Activated naive CD4-positive, alpha-beta T cell treated with anti-CD3 and anti-CD28 coated beads, Interleukin-2, amount 10 ng/mL, durations not matched to agents 5 hours and 36 hours (primary cell): ENCODE measurements at places on chromosomes 13 and 19. TPM values are rescaled to one million over a fixed set of nuclear protein-coding genes. Genes with fewer than 3 reads are reported as not detected.

STARD13 gene
- total RNA-seq, result 0.10 TPM

CTU1 gene
- 9.9 TPM for total RNA-seq

C19orf33 gene
- not detected for total RNA-seq

ERCC2 gene
- 22.9 TPM for total RNA-seq

PRSS57 gene
- not detected for total RNA-seq

FOSB gene
- total RNA-seq, result 8.2 TPM

ELAVL3 gene
- total RNA-seq, result 0.58 TPM

RPS5 gene
- 1,390 TPM for total RNA-seq

KRTDAP gene
- not detected for total RNA-seq

NPAS1 gene
- not detected for total RNA-seq

UQCR11 gene
- 175 TPM for total RNA-seq

LPAR6 gene
- 92.1 TPM for total RNA-seq

PRTN3 gene
- total RNA-seq, result not detected

SSC5D gene
- total RNA-seq, result 0.12 TPM

ZNF528 gene
- total RNA-seq, result 12.7 TPM

TEX30 gene
- 21.9 TPM for total RNA-seq

RUBCNL gene
- total RNA-seq, result 0.17 TPM

KASH5 gene
- 0.46 TPM for total RNA-seq

CAMSAP3 gene
- total RNA-seq, result 0.86 TPM

GARIN5A gene
- total RNA-seq, result 0.15 TPM

KIR2DL1 gene
- not detected for total RNA-seq

P2RY11 gene
- total RNA-seq, result 40.5 TPM

DAZAP1 gene
- total RNA-seq, result 188 TPM

AP1M2 gene
- total RNA-seq, result not detected

LRRC25 gene
- total RNA-seq, result 0.28 TPM

FARP1 gene
- total RNA-seq, result 1.1 TPM

ERICH4 gene
- total RNA-seq, result not detected

ITGBL1 gene
- total RNA-seq, result not detected

RGS9BP gene
- total RNA-seq, result 0.25 TPM

DDX39A gene
- total RNA-seq, result 199 TPM

ZNF285 gene
- total RNA-seq, result 1.9 TPM

ZNF534 gene
- total RNA-seq, result not detected

ZIC2 gene
- 0.26 TPM for total RNA-seq

SLC25A42 gene
- total RNA-seq, result 23.6 TPM

CEACAM20 gene
- total RNA-seq, result not detected

ZNF468 gene
- total RNA-seq, result 16.8 TPM

PCSK4 gene
- 2.9 TPM for total RNA-seq

ZNF888 gene
- total RNA-seq, result 6.5 TPM

ZNF460 gene
- 39.4 TPM for total RNA-seq

SOX1 gene
- not detected for total RNA-seq

RCBTB2 gene
- total RNA-seq, result 19.7 TPM

DCLK1 gene
- not detected for total RNA-seq

ICAM1 gene
- total RNA-seq, result 13.9 TPM

ZNF610 gene
- 0.81 TPM for total RNA-seq

BCL2L12 gene
- 47.4 TPM for total RNA-seq

ZNF773 gene
- total RNA-seq, result 11.1 TPM

APOC4 gene
- not detected for total RNA-seq

OPA3 gene
- total RNA-seq, result 15.2 TPM

TUBA3C gene
- not detected for total RNA-seq

ANGPTL8 gene
- total RNA-seq, result not detected

NEK3 gene
- 6.9 TPM for total RNA-seq

SAE1 gene
- total RNA-seq, result 121 TPM

SNAPC2 gene
- 17.4 TPM for total RNA-seq
